NCI-H1436 treated with DMSO at 0.1 percent for 48 hours (cell line): ENCODE measurements at places on chromosomes 16 and 17.

- no peak for DNase-seq
Observed at GRCh38 chr17:2893422-2893914, 97.2 kb downstream of the RAP1GAP2 start.

DNA sequence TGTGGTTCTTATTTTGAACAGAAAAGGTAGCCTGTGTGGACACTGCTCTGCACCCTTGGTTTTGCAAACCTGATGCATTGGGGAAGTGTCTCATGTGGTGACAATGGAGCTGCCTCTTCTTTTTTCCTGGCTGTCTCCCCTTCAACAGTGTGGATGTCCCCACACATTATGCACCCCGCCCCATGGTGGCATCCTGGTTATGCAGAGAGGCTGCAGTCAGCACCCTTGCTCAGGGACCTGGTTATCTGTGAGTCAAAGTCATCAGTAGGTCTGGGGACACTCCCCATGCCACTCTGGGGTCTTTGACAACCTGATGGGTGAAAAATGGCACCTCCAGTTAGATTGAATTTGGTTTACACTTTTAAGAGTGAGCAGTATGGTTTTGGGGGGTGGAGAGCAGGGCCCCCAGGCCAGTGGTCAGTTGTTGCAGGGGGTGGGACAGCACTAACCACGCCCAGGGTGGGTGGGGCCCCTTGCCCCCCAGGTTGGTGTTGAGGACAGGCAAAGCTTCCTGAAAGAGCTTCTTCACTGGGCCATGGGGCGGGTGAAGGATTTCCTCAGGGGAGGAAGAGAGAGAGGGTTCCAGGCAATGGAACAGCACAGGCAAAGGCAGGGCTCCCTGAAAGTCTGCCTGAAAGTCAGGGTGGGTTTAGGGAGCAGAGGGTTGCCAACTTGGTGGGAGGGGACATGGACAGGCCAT is 24.6 kb upstream of the KCNJ12 start:
- no peak for DNase-seq

DNA sequence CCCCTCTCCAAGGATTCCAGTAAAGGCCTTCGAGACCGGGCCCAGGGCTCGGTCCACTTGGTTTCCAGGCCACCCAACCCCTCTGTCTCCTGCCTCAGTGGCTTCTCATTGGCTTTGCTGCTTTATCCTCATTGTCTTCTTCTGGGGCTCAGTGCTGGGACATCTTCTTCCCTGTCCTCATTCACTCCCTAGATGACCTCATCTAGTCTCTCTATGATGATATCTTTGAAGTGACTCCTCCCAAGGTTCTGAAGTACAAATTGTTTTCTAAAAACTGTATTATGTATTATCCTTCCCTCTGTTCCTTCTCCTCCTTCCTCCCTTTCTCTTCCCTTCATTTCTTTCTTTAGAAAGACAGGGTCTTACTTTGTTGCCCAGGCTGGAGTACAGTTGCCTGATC is 27.1 kb upstream of the NDRG4 start:
- no peak for DNase-seq

GRCh38 chr17:28746611-28747050 is 2.8 kb downstream of the TRAF4 start:
- DNase-seq, result no peak

DNA sequence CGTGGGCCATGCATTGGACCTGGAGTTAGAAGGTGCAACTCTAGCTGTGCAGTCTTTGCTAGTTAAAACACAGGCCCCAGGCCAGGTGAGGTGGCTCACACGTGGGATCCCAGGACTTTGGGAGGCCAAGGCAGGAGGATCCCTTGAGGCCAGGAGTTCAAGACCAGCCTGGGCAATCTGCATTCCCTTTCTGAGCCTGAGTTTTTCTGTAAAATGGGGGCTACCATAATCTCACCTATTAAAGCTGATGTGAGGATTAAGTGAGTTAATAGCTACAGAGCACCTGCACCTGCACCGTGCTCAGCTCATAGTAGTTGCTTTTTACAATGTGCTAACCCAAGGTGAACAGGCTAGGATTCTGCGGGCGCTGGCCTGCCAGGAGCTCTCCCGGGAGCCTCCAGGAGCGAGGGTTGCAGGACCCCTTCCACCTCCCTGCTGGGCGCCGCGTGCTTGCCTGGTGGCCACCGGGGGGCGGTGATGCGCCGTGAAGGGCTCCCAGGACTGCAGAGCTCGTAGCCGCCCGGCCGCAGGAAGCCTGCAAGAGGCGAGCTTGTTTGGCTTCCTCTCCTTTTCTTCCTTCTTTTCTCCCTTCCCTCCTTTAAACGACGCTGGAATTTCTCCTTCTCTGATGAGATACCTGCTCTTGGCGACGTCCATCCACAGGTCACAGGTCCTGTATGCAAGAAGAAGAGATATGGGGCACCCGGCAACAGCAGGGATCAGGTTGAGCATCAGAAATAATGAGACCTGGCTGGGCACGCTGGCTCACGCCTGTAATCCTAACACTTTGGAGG is 51.3 kb downstream of the ZFP90 start:
- DNase-seq, result no peak
